ENCODE measurements at places on chromosomes 16 and 17. TPM values are rescaled to one million over a fixed set of nuclear protein-coding genes. Genes with fewer than 3 reads are reported as not detected.

DNA sequence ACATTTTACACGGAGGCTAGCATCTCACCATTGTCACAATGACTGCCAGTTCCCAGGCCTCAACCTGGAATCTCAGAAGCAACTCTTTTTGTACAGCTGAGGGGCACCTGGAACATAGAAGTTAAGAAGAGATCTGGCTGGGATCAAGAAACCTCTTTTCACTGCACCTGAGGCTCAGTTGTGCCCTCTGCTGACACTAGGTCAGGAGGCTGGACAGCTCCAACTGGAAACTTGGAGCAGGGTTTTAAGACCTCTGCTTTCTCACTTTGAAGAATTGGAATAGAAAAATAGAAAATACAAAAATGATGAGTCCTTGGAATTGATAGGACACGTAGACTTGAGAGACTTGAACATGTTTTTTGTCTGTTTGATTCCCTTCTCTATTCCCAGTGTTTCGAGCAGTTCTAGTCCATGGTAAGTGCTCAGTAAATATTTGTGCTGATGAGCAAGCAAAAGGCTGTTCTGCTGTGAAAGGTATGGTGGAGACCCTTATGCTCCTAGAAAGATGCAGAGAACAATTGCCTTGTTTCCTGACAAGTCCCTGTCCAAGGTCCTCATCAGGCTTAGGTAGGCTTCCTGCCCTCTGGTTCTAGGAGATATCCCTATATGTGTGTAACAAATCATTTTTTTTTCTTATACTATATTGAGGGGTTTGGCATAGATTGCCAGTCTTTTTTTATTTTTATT is 13.6 kb upstream of the PPM1D start:
- H3K27ac ChIP-seq = no peak overlapping the region
- no peak for DNase-seq
- no peaks in the 10 kb centered on the region for H3K36me3 ChIP-seq
- H3K4me3 ChIP-seq = no peak overlapping the region

DNA sequence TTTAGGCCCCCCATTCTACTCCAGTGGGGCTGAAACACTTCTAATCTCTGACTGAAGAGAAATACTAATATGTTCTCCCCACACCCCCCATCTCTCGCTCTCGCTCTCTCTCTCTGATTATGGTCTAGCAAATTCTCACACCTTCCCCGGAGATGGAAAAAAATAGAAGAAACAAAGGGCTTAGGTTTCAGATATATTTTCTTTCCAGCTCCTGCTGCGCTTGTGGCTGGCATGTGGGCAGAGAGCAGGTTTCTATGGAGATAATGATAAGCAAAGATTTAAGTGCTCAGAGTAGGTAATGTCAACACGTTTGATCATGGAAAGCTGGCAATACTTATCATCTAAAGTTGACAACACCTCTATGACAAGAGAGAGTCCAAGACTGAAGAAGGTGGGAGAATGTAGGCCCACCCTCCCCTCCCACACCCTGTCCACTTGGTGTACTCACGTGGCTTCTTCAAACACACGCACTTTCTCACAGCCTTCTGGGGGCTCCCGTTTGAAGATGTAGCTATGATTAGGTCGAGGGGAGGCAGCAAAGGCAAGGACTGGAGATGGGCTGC is 8.0 kb upstream of the SLC35B1 start:
- H3K4me1 ChIP-seq = no peaks in the 10 kb centered on the region
- no peaks in the 10 kb centered on the region for H3K27me3 ChIP-seq
- peaks cover 52% of the 10 kb centered on the region for H3K36me3 ChIP-seq
- no peak overlapping the region for H3K27ac ChIP-seq

GRCh38 chr17:8117980-8118768 is at the start of gene ALOXE3:
Gene ALOXE3 (minus strand): TSS chr17:8118514. CDS start chr17:8117990, 524 bp downstream.
- H3K27me3 ChIP-seq = peaks cover 24% of the 10 kb centered on the region
- no peaks in the 10 kb centered on the region for H3K36me3 ChIP-seq
- H3K4me1 ChIP-seq = no peaks in the 10 kb centered on the region
- DNase-seq = peak; percentile 29
- peak within 1 kb of the TSS; percentile 74 for H3K4me3 ChIP-seq

DNA sequence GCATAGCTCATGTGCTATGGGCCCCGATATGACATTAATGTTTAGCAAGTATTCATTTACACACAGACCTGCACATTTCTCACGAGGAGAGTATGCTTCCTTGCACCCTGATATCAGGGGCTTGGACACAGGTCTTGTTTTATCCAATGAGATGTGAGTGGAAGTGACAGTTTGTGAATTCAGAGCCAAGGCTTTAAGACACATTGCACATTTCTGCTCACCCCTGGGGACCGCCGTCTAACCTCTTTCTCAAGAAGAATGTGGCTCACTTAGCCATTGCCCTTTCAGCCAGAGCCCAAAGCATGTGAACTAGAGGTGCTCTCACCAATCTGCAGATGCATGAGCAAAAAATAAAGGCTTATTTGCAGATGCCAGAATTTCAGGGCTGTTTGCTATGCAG is 116.1 kb upstream of the C16orf82 start:
- DNase-seq = no peak
- no peak overlapping the region for H3K4me3 ChIP-seq
- no peaks in the 10 kb centered on the region for H3K27me3 ChIP-seq
- no peaks in the 10 kb centered on the region for H3K4me1 ChIP-seq
- no peaks in the 10 kb centered on the region for H3K36me3 ChIP-seq

DNA sequence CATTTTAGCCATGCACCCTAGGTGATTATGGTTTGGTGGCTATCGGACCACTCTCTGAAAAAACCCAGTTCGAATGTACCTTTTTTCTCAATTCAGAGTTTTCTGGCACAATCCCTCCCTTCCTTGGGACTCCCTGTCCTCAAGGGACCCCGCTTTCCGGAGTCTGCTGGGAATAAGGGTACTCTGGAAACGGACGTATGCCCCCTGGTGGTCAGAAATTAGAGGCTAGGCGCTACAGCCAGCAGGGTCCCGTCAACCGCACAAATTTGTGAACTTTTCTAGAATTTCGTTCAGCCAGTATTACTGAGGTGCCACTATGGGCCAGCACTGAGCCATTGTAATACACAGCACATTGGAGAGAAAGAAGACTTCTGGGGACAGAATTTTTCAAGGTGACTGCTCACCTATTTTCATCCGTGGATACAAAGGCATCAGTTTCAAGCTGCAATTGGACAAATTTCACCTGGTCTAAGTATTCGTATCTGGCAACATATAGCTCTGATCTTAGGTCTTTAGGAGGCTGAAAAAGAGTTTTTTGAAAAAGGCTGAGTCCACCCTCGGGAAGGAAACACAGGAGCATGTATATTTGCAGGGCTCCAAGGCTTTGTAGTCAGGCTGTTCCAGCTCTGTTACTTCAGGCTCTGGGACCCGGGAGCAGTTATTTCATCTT is 27.1 kb upstream of the CRYBA1 start:
- H3K36me3 ChIP-seq = no peaks in the 10 kb centered on the region
- peak overlapping the region; percentile 34 for H3K4me3 ChIP-seq
- H3K27me3 ChIP-seq = no peaks in the 10 kb centered on the region
- H3K27ac ChIP-seq = no peak overlapping the region
- DNase-seq = peak; percentile 95

Gene TBC1D3D
- 0.28 TPM for total RNA-seq

Gene EIF1
- total RNA-seq = 842 TPM

Gene MYOCD
- total RNA-seq = 4.0 TPM

Gene SLC16A6
- total RNA-seq = 3.6 TPM
